ENCODE measurements at places on chromosomes 7 and 10. TPM values are rescaled to one million over a fixed set of nuclear protein-coding genes. Genes with fewer than 3 reads are reported as not detected.
A peak's percentile ranks its signal among the peaks of the same experiment; 100 is the strongest.

Gene MNX1
- not detected for total RNA-seq

Gene HOXA2
- total RNA-seq = 2.3 TPM

GRCh38 chr10:96023168-96023567 is 20.2 kb upstream of the CCNJ start:
- H3K27ac ChIP-seq = no peak overlapping the region
- H3K4me1 ChIP-seq = no peaks in the 10 kb centered on the region
- no peaks in the 10 kb centered on the region for H3K36me3 ChIP-seq
- H3K27me3 ChIP-seq = no peaks in the 10 kb centered on the region

GRCh38 chr10:78862328-78862640 is 206.5 kb upstream of the ZMIZ1 start:
- no peaks in the 10 kb centered on the region for H3K27me3 ChIP-seq
- H3K4me1 ChIP-seq = no peaks in the 10 kb centered on the region
- no peak overlapping the region for H3K4me3 ChIP-seq
- no peaks in the 10 kb centered on the region for H3K36me3 ChIP-seq
- no peak overlapping the region for H3K27ac ChIP-seq
- no peak for DNase-seq

DNA sequence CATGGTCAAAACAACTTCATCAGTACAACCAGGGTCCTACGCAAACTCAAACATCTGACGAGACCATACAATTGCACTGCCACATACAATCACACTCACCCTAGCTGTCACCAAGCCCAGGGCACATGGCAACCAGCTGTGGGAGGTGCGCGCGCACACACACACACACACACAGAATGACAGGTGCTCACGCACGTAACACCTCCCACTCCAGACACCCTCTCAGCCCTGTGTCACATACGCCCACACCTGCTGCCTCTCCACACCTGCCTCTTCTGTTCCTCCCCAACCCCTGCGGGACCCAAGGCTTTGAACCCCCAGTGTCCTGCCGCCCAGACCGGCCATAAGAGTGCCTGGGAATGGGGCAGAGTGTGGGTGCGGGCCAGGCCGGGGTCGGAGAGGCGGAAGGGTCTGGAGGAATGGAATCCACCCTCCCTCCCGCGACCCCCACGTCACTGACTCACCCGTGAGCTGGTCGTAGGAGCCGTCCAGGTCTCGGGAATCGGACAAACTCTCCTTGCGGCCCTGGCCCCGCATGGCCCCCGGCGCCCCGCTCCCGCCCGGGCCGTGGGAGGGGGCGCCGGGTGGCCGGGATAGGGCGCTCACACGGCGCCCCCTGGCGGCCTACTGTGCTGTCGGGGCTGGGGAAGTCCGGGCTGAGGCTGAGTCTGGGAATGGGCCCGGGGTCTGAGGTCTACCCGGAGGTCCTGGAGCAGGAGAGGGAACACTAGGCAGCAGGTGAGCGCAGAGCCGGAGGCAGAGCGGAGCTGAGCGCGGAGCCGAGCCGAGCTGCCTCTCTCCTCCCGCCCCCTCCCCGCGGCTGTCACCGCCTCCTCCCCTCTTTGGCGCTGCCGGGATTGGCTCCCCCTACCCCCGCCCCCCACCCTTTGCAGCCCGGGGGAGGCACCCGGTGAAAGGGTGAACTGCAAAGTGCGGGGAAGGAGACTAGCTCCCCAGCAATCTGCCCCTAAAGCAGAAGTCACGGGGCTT is at the start of gene KCNIP2:
KCNIP2 (minus strand) TSS at position 769 of the 990 bp plus-strand sequence; CDS start at position 537, 232 bp downstream.
- H3K4me3 ChIP-seq = no peak within 1 kb of the TSS
- H3K27me3 ChIP-seq = no peaks in the 10 kb centered on the region
- no peak for DNase-seq
- H3K4me1 ChIP-seq = peaks cover 15% of the 10 kb centered on the region
- no peaks in the 10 kb centered on the region for H3K36me3 ChIP-seq

- peak; percentile 74 for DNase-seq
- H3K4me3 ChIP-seq = no peak overlapping the region
- H3K4me1 ChIP-seq = peaks cover 28% of the 10 kb centered on the region
- H3K36me3 ChIP-seq = no peaks in the 10 kb centered on the region
Measured at GRCh38 chr7:29488977-29489376, 74.7 kb upstream of the PRR15 start.
